ENCODE measurements at places on chromosomes 2 and 18.

- no peak for DNase-seq
Observed at GRCh38 chr2:43179942-43180341, 46.5 kb downstream of the ZFP36L2 start.

DNA sequence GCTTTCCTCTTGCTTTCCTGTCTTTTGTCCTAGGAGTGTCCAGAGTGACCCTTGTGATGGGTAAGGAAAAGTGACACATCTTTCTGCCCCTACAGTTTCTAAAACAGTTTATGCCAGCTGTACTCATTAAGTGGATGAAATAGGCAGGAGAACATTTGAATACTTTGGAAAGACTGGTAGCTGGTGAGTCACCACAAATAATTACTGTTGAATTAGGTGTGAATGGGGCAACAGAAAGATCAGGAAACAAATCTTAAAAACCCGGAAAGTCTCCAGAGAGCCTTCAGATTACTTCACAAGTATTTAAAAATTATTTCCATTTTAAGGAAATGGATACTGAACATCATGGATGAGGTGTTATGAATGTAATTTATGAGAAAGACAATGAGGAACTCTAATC is 278.5 kb downstream of the CLIP4 start:
- no peak for DNase-seq

DNA sequence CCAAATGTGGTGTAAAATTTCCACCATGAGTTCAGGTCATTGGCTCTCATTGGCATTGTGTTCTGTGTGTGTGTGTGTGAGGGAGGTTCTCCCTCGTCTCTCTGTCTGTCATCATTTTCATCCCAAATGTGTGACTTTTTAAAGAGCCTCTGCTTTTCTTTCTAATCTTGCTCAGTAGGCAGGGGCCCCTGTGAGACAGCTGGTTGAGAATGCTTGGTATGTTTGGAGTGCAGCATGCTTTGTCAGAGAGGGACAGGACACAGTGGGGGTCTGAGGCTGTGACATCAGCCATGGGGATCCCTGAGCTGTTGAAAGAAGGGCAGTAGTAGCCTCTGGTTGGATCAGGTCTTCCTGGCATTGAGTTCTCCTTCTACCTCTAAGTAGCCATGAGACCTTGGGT is 10.6 kb downstream of the PTPRM start:
- peak; percentile 15 for DNase-seq

DNA sequence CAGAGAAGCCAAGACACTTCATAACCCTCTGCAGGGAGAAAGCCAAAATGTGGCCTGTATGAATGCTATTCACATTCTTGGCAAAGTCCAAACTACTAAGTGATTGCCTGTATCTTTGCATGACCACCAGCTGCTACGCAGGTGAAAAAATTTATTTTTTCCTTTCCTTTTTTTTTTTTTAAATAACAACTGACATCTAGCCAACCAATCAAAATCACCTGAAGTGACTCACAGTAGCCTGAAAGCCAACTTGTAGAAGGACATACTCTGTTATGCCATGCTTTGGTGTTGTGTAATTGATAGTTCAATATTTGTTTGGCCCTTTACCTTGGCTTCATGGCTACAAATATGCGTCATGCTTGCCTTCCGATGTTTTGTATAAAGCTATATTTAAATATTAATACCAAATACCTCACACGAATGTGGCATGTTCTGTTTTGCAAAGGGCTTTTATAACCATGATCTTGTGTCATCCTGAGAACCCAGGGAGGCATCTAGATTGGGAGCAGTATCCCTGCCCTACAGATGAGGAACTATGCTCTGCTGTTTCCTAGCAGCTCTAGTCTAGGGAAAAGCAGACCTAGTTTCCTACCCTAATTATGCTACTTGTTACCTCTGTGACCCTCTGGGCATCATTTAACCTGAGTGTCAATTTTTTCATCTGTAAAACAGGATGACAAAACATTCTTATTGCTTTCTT is 102.1 kb downstream of the MYOM1 start:
- DNase-seq, result no peak

GRCh38 chr18:8379187-8379941 is 229.9 kb upstream of the RAB12 start:
- no peak for DNase-seq

Data from NCI-H524 (cell line).